ENCODE measurements at places on chromosomes 6 and 20. TPM values are rescaled to one million over a fixed set of nuclear protein-coding genes. Genes with fewer than 3 reads are reported as not detected.

Gene OLIG3
- total RNA-seq: not detected

Gene LY6G6F
- total RNA-seq: not detected

Gene GNRH2
- total RNA-seq: not detected

Gene MTHFD1L
- total RNA-seq: 43.2 TPM

Gene OTOR
- not detected for total RNA-seq

Gene SNAP25
- 8.6 TPM for total RNA-seq

Gene MOXD1
- 15.1 TPM for total RNA-seq

Gene SLC24A3
- 4.2 TPM for total RNA-seq

Gene PTK6
- under 0.01 TPM for total RNA-seq

Gene GABRR1
- not detected for total RNA-seq

Gene C20orf204
- 0.97 TPM for total RNA-seq

Gene TRAPPC3L
- not detected for total RNA-seq

Gene ADGRB3
- total RNA-seq: under 0.01 TPM

Gene CPNE5
- total RNA-seq: 0.32 TPM

Data from fibroblast of villous mesenchyme (primary cell).